ENCODE measurements at places on chromosomes 5 and 9. TPM values are rescaled to one million over a fixed set of nuclear protein-coding genes. Genes with fewer than 3 reads are reported as not detected.
A peak's percentile ranks its signal among the peaks of the same experiment; 100 is the strongest.

DNA sequence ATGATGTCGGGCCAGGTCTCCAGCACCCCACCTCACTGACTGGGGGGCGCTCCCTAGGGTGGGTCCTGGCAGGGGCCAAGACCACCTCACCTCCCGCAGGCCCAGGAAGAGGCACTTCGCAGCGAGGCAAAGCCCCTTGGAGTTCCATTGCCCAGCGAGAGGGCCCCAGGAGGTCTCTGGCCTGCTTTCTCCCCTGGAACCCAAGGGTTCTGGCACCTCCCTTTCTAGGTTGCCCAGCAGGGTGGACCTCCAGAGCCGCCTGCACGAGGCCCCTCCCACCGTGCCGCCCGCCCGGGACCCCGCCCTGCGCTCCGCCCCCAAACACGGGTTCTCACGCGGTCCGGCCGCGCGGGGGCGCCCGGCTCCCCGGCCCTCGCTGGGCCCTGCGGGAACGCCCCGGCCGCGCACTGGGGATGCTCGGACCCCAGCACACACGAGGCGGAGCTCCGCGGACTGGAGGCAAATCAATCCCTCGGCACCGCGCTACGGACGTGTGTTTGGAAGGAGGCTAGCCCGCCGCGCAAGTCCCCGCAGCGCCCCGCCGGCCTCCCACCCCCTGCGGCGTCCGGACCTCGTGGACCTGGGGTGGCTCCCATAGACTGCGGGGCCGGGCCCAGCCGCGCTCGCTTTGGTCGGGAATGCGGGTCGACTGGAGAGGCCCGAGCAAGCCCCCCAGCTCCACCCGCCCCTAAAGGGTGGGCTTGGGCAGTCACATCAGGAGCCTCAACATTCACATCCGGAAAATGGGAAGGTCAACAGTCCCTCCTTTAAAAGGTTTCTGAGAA lies 99.5 kb upstream of the LMX1B start:
- peak; percentile 90 for DNase-seq

Gene TLX3
- not detected for total RNA-seq

DNA sequence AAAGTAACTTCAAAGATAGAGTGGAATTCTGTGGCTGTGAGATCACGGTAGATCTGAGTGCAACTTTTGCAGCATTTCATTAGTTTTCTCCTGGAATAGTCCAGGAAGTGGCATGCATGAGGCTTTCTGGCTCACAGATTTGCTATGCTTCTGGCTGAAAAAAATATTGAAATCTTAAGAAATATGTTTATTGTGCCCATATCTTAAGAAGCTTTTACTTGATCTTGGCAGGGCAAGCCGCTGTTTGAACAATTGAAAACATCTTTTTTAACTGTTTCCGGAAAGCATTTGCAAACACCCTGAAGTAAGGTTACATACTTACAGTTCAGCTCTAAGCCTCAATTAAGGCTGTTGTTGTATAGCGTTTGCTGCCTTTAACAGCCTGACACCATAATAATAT lies 135.7 kb upstream of the GDNF start:
- DNase-seq = no peak

DNA sequence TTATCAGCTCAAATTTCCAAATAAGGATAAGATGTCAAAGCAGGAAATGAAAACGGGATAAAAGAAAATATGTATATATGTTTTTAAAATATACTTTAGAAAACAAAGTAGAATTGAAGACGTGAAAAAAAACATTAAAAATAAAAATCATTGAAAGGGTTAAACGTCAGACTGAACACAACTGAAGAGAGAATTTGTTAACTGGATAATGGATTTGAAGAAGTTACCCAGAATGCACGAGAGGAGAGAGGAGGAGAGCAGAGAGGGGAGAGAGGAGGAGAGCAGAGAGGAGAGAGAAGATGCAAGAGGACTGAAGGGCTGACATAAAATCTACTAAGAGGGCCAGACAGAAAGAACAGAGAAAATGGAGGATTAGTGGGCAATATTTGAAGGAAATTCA lies 88.0 kb downstream of the CDKN2A start:
- DNase-seq = no peak

- no peak for DNase-seq
Measured at GRCh38 chr9:96607971-96608370, 11.7 kb downstream of the CDC14B start.

DNA sequence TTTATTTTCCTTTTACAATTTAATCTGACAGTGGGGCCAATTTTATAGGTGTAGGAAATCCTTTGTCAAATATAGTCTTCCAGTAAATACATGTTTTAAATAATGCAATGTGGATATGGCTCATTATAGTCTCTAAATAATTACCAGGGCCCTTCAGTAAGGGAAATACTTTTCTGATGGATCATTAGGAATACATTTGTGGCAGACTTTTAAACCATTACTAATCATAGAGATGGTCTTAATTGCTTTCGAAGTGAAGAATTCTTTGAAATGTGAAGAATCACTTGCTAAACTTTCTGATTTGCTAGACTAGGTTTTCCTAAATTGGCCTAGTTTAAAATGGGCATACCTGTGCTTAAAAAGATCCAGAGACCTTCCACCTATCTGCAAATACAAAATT lies 105.6 kb upstream of the ELL2 start:
- DNase-seq = no peak

Gene UTP15
- 61.5 TPM for total RNA-seq

Gene WNT8A
- not detected for total RNA-seq

GRCh38 chr5:175824676-175825075 lies 46.7 kb upstream of the CPLX2 start:
- DNase-seq = no peak

Gene MYOZ3
- 0.07 TPM for total RNA-seq

DNA sequence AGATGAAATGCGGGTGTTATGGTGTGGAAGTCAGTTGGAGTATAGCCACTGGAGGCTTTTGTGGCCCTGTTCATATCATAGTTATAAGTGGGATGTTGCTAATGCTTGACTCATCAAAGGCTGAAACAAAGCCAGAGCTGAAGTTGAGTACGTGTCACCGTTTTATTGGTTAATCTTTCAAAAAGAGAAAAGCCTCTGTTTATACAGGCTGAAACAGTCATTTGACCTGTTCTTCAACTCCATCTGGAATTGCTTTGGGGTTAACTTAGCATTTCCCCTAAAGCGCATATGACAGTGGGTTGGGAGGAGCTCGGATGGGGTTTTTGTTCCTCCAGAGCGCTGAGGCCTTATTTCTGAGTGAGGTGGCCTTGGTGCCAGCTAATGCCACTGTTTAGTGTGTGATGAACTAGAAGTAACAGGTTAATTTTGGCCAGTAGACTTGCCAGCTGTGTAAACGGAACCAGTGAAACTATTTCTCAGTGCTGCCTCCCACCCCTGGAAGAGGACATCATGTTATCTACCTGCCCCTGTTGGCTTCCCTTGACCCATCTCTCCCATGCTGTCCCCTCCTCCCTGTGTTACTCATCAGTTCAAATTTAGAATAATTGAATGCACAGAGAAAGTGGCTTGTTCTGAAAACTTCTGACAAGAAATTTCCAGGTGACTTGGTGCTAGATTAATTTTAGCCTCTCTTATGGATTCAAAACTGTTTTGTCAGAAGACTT lies 34.2 kb downstream of the MTAP start:
- no peak for DNase-seq

- no peak for DNase-seq
Measured at GRCh38 chr5:1818784-1819183, 17.6 kb downstream of the NDUFS6 start.

Gene PHF24
- 0.57 TPM for total RNA-seq

- no peak for DNase-seq
Measured at GRCh38 chr9:114500697-114501292, 4.5 kb downstream of the WHRN start.

DNA sequence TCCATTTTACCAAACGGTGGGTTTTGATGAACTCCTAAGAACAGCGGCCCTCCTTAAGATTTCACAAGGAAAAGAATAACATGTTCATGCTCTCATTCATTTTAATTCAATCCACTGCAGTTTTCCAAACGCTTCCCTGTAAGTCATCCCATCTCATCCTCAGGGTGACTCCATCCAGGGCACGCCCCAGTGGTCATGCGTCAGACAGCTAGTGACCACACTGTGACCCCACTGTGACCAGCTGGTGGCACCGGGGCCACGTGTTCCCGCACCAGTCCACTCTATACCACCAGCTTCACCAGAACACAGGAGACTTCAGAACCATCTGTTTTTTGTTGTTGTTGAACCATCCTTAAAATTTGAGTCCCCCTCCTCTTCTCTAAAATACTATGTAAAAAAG lies 14.3 kb downstream of the ATPSCKMT start:
- DNase-seq = no peak

DNA sequence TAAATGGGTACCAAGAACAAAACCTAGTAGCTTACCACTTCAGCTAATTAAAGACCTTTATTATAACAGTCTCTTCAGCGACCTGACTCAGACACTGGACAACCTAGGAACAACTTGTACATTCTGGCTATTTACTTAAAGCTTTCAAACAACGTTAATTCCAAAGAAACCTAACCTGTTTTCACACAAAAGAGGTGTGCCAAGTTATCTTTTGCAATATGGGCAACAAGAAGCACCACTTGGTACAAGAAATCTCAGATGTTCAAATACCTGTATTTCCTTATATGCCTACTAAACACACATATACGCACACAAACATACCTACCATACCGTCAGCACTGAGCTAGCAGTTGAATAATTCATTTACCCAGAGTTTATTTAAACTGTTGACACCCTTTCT lies 23.0 kb downstream of the RNF145 start:
- DNase-seq = no peak

- no peak for DNase-seq
Measured at GRCh38 chr9:116233160-116233530, 79.6 kb downstream of the PAPPA start.

- DNase-seq = no peak
Measured at GRCh38 chr5:108266242-108266641, 115.7 kb downstream of the FBXL17 start.

Gene SNCAIP
- not detected for total RNA-seq

- DNase-seq = no peak
Measured at GRCh38 chr5:40791715-40792139, 6.4 kb downstream of the PRKAA1 start.

DNA sequence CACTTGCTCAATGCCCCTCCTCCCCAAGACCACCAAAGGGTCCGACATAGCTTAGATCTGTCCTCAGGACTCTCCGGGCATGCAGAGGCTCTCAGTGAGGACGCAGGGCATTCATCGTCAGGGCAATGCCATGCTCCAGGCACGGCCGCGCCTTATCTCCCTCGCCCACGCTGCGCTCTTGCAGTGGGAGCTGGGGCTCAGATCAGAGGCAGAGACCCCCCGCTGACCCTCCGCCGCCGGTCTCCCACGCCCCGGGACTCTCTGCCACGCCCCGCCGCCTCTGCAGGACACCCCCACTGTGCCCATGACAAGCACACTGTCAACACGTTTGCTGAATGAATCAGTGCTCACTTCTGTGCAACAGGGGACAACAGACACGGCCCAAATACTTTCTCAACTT lies 140.7 kb downstream of the ADAMTS2 start:
- DNase-seq = no peak

Gene GABRA1
- total RNA-seq = not detected

Gene MTMR12
- 29.8 TPM for total RNA-seq

GRCh38 chr5:149345892-149346222 lies 558 bp downstream of the GRPEL2 start:
- peak; percentile 73 for DNase-seq

GRCh38 chr5:98503616-98504015 lies 269.8 kb upstream of the RGMB start:
- no peak for DNase-seq

DNA sequence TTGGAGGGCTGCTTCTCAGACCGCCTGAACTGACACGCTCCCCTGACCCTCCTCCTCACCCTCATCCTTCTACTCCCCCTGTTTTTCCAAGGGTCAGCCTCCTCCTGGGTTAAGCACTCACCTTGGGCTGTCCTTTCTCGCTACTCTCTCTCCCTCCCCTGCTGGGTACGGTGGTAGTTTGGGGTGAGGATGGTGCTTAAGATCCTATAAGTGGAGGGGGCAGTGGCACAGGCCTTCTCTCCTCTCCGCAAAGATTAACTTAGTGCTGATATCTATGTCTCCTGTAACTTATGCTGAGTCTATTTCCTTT lies 159.7 kb downstream of the SNCAIP start:
- DNase-seq = no peak

DNA sequence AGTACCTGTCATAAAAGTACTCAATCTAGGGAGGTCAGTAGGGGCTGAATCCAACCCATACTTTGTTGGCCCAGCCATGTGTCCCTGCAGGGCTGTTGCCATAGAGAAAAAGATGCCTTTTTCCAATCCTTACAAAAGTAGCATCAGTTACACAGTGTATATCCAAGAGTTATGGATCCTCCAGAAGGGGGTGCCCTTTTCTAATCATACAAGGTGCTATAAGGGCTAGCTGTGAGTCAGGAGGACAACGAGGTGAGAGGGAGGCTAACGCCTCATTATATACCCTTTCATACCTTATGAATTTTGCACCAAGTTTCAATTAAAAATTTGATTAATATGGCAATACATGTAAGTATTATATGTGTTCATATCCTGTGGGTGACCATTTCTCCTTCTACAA lies 4.8 kb downstream of the KIAA0825 start:
- no peak for DNase-seq

DNA sequence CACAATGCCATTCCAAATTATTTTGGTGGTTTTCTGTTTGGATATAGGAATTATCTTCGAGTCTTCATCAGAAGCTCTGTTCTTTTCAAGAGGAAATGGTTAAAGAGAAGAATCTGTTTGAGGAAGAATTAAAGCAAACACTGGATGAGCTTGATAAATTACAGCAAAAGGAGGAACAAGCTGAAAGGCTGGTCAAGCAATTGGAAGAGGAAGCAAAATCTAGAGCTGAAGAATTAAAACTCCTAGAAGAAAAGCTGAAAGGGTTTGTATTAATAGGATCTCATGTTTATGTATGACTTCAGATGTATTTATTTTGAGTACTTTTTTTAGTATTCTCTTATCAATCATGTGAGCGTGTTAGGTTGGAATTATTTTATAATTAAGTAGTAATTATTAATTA lies 15.0 kb downstream of the HMMR start:
- no peak for DNase-seq

Gene FAM193B
- total RNA-seq = 71.2 TPM

DNA sequence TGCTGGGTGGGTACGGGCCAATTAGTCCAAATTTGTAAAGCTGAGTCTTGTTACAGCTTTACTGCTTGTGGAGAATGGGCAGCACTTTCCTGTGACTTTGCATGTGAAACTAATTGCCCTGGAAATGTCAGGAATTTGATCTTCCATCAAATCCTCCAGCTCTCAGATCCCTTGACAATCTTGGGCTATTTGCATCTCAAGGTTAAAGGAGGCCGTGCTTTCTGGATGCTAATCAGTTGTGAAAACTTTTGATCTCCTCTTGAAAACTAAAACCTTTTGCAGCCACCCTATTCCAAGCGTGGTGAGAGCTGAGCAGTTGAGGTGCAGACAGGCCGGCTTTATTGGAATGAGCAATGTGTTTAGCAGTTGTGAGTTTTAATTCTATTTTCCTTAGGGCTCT lies 68.0 kb upstream of the CLINT1 start:
- DNase-seq = no peak

GRCh38 chr5:1331861-1332405 lies 13.0 kb downstream of the CLPTM1L start:
- DNase-seq = no peak

Gene CNTNAP3
- total RNA-seq = not detected

Gene FAM151B
- total RNA-seq = 0.23 TPM
